ENCODE measurements at places on chromosomes 12 and 14. TPM values are rescaled to one million over a fixed set of nuclear protein-coding genes. Genes with fewer than 3 reads are reported as not detected.
A peak's percentile ranks its signal among the peaks of the same experiment; 100 is the strongest.

DNA sequence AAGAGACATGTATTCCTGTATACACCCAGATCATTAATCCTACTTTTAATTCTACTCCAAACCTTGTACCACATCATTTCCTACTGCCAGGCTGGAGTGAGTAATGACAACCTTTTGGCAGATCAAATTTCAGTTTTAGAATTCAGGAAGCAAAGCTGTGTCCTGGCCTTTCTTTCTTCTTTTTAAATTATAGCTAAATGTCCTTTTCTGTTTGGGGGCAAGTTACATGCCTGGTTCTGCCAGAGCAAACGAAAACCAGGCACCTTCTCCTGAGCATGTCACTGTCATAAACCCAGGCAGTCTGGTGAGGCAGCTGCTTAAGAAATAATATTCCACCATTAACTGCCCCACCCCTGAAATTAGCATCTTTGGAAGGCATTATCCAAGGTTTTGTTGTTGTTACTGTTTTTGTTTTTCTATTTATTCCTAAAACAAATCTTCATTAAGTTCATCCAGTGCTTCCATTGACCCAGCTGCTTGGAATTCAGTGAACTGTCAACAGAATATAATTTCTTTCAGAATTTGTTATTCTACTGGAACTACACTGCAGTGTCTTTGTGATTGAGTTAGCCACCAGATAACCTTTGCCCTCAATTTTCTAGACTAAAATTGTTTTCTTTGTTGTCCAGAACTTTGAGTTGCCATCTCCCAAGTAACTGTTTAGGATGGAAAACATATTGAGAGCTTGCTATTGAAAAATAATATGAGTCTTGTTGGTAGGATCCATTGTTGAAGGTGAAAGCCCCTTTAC, 33.2 kb downstream of the SAMD4A start:
- no peak for DNase-seq

DNA sequence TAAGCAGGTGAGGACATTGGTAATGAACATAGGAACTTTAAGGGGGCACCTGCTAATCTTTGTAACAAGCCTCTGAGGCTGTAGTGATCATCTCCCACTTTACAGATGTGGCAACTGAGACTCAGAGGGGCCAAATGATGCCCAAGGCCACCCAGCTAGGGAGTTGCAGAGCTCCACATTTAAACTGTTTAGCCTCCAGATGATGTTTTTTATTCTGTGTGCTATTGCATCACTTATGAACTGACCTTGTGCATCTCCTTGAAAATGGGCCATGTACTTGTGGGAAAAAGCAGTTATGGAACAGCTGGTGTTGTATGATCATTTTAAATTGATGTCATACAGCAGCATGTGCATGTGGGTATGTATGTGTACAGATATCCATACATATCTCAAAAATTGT, 41.4 kb downstream of the TPCN1 start:
- no peak for DNase-seq

GRCh38 chr12:55019784-55020183, at the start of gene NEUROD4:
TSS of gene NEUROD4 (plus strand) at chr12:55019974. CDS start at chr12:55026440, 6,466 bp downstream.
- DNase-seq: peak; percentile 96

PRPH gene
- not detected for total RNA-seq

RNASE7 gene
- total RNA-seq: not detected

- no peak for DNase-seq
These were observed 179.9 kb upstream of the EEA1 start for GRCh38 chr12:93108985-93109384.

GABARAPL1 gene
- total RNA-seq: 39.3 TPM

GRCh38 chr12:59615392-59616165, 19.8 kb downstream of the SLC16A7 start:
- DNase-seq: no peak

TMEM63C gene
- total RNA-seq: 1.5 TPM

DNA sequence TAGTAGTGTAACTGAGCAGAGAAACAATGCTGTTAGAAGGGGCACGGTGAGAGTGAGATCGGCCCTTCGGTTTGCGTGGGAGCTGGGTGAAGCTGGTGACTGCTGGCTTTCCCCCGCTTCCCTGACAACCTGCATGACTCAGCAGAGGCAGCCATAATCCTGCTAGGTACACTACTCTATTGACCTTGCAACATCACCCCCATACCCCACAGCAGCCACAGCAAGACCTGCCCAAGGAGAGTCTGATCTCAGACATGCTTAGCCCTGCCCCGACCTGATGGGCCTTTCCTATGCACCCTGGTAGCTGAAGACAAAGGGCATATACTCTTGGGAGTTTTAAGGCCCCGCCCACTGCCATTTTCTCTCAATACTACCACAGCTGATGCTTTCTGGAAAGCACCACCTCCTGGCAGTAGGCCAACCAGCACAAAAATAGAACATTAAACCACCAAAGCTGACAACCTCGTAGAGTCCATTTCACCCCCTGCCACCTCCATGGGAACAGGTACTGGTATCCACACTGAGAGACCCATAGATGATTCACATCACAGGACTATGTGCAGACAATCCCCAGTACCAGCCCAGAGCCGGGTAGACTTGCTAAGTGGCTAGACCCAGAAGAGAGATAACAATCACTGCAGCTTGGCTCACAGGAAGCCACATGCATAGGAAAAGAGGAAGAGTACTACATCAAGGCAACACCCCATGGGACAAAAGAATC, 75.9 kb upstream of the RGS6 start:
- no peak for DNase-seq

DNA sequence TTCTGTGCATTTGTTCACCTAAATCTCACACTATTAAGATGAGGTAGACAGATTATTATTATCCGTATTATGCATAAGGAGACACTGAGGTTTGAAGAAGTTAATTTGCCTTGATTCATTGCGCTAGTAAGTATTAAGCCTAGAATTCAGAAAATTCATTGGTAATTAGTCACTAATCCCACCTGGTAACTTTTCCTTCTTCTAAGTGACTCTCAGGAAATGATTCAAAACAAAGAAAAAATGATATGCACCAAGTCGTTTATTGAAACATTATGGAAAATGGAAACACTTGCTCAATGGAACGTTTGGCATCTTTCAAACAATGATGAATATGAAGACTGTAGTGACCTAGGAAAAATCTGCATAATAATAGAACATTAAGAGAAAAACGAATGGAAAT, 15.2 kb downstream of the RFX4 start:
- DNase-seq: no peak

DNA sequence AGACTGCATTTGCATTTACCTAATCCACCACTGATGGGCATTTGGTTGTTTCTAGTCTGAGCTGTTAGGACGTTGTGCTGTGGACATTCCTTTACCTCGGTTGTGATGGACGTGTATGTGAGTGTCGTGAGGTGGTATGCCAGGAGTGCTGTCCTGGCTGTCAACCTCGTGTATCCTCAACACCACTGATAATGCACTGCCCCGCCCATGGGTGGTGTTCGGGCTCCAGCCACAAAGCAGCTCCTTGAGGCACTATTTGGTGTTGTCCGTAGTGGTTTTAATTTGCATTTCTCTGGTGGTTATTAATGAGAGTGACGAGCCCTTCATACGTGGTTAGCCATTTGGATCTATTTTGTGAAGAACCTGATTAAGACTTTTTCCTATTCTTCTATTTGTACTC, 87.6 kb downstream of the PPP2R5C start:
- DNase-seq: no peak

- DNase-seq: no peak
These were observed 58.0 kb upstream of the CCDC175 start for GRCh38 chr14:59634617-59635016.

DNA sequence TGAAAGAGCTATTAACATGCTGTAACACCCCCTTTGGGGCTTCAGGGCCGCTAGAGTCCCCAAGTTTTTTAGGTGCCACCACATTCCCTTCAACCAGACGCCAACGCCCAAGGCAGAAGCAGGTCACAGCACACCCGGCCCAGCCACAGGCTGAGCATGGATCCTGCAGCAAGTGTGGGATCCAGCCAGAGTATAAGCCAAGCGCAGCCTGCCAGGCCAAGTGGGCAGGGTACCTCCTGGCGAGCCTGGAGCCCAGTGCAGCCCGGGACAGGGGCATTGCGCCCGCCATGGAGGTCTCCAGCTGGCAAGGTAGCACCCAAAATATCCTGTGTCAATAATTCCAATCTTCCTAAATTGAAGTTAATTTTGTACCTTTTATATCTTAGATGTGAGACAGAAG, 55.5 kb downstream of the EML5 start:
- no peak for DNase-seq

ASCL1 gene
- total RNA-seq: not detected

- DNase-seq: no peak
These were observed 67.6 kb downstream of the PIWIL1 start for GRCh38 chr12:130405332-130405731.

- peak; percentile 36 for DNase-seq
These were observed 19.5 kb upstream of the HAL start for GRCh38 chr12:96015672-96016071.

NANOG gene
- total RNA-seq: not detected

DNA sequence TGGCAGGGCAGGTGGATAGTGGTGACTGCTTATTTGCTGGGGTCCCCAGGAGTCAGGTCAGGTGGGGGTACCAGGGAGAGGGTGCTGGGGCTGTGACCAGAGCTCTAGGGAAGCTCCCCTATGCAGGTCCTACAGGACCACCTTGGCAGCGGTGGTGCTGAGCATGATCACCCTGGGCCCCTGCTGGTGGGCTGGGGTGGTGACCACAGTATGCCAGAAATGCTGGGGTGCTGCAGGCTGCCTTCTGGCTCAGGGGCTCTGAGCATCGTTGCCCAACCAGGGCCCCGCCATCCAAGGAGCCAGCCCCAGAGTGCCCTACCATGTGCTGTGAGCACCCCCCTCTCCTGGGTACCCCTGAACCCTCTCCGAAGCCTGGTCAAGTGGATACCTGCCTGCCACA, 17.5 kb upstream of the NUDT14 start:
- no peak for DNase-seq

DNA sequence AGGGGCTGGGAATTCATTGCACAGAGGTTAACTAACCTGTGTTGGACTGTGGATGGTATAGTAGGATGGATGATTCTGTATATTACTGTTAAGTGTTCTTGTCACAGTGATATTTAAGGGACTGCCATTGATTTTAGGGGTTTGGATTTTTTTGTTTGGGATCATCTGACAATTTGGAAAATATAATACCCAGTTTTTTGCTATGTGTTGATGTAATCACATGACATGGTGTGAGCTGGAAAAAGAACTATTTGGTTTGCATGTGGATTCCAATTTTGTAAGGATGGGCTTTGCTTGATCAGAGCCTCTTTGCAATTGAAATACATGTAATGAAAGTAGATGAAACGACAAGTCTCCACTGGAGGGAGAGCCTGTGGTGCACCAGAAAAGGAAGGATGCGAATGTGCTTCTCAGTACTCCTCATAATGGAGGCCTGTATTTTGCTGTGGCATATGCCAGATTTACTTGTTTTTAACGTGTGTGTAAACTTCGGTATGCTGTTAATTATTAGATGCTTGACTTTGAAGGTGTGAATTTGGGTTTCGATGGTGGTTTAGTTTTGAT, 2.7 kb downstream of the DYRK2 start:
- DNase-seq: peak; percentile 10

DNA sequence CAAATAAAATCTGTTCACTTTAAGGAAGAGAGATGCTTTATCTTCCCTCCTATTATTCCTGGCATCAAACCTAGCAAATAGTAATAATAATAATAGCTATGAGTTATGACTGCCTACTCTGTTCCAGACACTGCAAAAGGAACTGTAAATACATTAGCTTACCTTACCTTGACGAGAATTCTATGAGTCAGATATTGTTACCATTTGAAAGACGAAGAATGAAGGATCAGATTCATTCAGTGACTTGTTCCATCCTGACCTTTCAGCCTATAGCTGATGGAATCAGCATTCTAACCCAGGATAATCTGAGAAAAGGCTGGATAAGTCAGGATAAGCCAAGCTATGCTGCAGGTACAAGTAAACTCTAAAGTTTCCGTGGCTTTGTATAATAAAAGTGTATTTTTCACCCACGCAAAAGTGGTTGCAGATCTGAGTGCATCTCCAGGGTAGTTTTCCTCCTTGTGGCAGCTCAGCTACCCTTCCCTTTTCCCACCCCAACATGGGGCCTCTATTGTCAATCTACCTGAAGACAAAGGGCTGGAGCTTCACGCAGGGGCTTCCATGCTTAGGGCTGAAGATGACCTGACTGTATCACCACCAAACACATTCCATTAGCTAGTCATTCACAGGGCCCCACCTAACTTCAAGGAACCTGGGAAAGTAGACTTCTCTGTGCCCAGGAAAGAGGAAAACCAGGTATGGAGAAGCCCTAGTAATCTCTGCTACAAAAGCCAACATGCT, 57.2 kb upstream of the CCND2 start:
- no peak for DNase-seq

TCL1B gene
- not detected for total RNA-seq

GRCh38 chr12:43931187-43931586, 95.3 kb downstream of the TMEM117 start:
- no peak for DNase-seq

DNA sequence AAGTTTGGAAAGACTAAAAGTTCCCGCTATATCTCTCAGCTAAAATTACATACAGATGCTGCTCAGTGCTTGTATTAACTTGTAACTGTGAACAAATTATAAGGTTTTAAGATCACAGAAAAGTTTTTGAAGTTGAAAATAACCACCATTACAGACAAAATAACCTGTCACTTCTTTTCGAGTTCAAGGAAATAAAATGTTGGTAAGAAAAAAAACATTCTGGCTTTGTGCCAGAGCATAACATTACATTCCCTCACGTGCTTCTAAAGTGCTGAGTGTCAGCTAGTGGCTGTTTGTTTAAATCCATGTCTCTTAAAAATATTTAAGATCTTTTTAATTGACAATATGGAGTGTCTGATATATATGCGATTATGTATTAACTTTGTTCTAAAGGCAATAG, 27.2 kb upstream of the ADAMTS20 start:
- DNase-seq: no peak

Data from neural progenitor cell (in vitro differentiated cells).